ENCODE measurements at places on chromosomes 1 and 21. TPM values are rescaled to one million over a fixed set of nuclear protein-coding genes. Genes with fewer than 3 reads are reported as not detected.

DNA sequence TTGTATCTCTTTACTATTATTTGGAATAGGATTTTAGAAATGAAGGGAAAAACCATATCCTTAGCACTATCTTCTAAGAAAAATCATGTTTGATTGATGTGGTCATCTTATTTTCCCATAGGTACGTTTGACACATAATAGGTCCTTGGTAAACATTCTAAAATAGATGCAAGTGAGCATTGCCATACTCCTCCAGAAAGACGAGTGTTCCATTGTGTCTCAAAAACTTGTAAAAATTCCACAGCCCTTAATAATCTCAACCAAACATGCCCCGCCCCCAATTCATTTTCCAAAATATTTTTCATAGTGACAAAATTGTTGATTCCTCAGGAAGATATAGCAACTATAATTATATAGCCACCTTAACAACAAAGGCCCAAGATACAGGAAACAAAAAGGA is 113.4 kb downstream of the CD247 start:
- no peak overlapping the region for H3K27ac ChIP-seq
- H3K27me3 ChIP-seq, result no peaks in the 10 kb centered on the region
- no peaks in the 10 kb centered on the region for H3K4me1 ChIP-seq
- H3K4me3 ChIP-seq, result no peak overlapping the region
- DNase-seq, result no peak
- H3K36me3 ChIP-seq, result no peaks in the 10 kb centered on the region

DNA sequence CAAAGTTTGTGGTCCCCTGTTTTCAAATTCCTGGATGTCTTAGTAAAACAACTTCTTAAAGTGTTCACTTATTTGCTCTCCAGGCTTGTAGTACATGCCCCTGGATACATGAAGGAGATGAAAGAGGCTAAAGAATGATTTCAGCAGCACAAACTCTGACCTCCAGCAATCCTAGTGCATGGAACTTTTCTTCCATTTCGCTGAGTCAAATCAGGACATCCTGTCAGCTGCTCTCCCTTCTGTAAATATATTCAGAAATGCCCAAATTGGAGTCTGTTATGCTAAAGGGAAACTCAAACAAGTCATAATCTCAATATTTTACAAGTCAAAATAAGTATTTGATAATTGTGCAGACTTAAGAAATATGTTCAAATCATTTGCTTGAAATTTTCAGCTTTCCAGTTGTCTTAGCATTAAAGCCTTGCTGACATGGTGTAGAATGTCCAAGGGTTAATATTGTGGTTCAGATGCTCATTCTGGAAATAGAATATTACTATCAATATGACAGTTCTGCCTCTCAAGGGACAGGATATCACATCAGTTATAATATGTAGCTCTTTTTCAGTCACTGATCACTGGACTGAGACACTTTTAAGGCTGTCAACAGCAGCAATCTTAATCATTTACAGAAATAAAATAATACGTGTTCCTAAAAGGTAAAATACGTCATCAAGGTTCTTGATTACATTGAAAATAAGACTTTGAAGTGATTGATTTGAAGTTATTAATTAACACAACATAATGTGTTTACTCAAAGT is 1157.3 kb downstream of the PLA2G4A start:
- H3K4me1 ChIP-seq, result no peaks in the 10 kb centered on the region
- H3K27ac ChIP-seq, result no peak overlapping the region
- DNase-seq, result no peak

DNA sequence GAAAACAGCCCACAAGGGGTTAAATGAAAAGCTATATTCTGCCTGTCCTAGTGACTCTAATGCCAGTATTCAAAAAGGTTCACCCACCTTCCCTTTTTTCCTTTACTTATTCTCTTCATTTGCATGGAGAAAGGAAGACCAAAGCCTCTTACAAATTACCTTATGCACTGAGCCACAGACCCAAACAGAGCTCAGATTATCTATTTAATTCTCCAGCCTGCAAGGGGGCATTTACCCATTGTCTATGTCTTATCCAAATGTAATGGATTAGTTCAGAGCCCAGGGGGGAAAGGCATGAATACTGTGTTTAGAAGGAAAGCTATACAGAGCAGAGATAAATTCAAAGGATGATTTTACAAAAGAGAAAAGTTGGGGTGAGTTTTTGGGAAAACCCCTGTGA is 388.5 kb downstream of the OMA1 start:
- no peak for DNase-seq
- H3K4me3 ChIP-seq, result no peak overlapping the region
- H3K36me3 ChIP-seq, result no peaks in the 10 kb centered on the region
- H3K4me1 ChIP-seq, result no peaks in the 10 kb centered on the region
- H3K27me3 ChIP-seq, result no peaks in the 10 kb centered on the region

DNA sequence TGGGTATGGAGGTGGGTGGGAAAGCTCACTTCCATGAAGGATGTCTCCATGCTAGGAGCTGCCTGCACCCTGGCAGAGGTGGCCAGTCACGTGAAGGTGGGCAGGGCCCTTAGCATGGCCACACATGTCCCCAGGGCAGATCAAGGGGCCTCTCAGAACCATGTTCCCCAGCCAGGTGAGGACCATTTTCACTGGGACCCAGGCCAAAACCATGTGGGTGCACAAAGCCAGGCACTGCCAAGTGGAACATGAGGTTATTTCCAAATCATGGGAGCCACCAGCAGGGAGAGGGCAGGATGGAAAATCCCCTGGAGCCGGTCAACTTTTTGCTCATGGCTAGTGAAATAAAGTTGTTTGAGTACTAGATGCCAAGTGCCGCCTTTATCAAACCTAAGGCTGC is 9.7 kb downstream of the ZNF692 start:
- no peak overlapping the region for H3K27ac ChIP-seq
- peaks cover 12% of the 10 kb centered on the region for H3K36me3 ChIP-seq
- no peak overlapping the region for H3K4me3 ChIP-seq
- H3K4me1 ChIP-seq, result no peaks in the 10 kb centered on the region
- DNase-seq, result no peak
- H3K27me3 ChIP-seq, result no peaks in the 10 kb centered on the region

- H3K4me1 ChIP-seq, result no peaks in the 10 kb centered on the region
- DNase-seq, result peak; percentile 23
- H3K36me3 ChIP-seq, result no peaks in the 10 kb centered on the region
- no peak overlapping the region for H3K27ac ChIP-seq
- H3K27me3 ChIP-seq, result peaks cover 4% of the 10 kb centered on the region
Observed at GRCh38 chr1:164320790-164321731, 237.9 kb upstream of the PBX1 start.

LCE1D gene
- total RNA-seq, result not detected

DNA sequence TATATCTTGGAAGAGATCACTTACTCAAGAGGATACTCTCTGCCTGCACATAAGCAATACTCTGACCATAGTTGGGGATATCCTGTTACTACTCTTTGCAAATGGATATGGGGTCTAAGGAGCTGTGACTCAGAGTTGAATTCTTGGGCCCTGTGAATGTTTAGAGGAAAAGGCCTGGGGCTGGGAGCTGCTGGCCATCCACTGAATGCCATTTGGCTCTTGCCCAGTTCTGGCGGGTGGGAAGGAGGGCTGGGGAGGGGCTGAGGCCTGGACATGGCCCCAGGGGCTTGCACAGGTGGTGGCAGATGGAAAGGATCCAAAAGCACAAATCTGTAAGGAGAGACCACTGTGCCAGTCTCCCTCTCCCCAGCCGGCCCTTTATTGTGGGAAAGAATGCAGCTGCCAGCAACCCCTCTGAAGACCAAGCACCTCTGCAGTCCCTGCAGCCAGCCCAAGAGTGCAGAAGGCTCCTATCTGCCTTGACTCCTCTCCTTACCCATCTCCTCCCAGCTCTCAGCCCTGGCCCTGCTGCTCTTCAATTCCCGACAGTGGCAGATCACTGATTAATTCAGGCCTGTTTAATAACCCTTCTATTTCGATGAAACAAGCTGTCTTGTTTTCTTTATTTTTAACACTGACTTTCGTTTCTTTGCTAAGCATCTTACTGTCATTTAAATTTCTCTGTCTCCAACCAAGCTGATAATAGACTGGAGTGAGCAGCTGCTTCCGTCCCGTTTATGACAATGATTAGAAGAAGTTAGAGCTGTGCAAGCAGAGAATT is 12.1 kb downstream of the PLXNA2 start:
- no peaks in the 10 kb centered on the region for H3K27me3 ChIP-seq
- no peak overlapping the region for H3K4me3 ChIP-seq
- no peak for DNase-seq
- H3K4me1 ChIP-seq, result peaks cover 28% of the 10 kb centered on the region
- no peaks in the 10 kb centered on the region for H3K36me3 ChIP-seq
- no peak overlapping the region for H3K27ac ChIP-seq

PRMT6 gene
- total RNA-seq, result 19.1 TPM

F5 gene
- total RNA-seq, result 0.54 TPM

DNA sequence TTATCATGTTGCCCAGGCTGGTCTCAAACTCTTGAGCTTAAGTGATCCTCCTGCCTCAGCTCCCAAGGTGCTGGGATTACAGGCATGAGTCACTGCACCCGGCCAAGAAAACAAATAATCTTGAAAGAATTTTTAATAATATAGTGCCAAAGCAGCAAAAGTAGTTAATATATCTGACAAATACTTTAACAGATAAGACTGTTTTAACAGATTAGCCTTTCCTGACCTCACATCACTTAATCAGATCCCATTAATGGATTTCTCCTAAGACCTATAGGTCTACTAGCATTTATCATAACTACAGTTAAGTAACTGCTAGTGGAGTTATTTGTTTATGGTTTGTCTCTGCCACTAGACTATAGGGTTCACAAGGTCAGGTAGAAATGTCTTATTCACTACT is 61.1 kb upstream of the HP1BP3 start:
- H3K27me3 ChIP-seq, result no peaks in the 10 kb centered on the region
- H3K27ac ChIP-seq, result no peak overlapping the region
- peaks cover 6% of the 10 kb centered on the region for H3K36me3 ChIP-seq
- no peak overlapping the region for H3K4me3 ChIP-seq

- H3K4me1 ChIP-seq, result peaks cover 7% of the 10 kb centered on the region
- H3K4me3 ChIP-seq, result no peak overlapping the region
- no peaks in the 10 kb centered on the region for H3K27me3 ChIP-seq
- DNase-seq, result no peak
Observed at GRCh38 chr1:11927866-11928592, 1.8 kb upstream of the KIAA2013 start.

C1orf116 gene
- 12.0 TPM for total RNA-seq

DNA sequence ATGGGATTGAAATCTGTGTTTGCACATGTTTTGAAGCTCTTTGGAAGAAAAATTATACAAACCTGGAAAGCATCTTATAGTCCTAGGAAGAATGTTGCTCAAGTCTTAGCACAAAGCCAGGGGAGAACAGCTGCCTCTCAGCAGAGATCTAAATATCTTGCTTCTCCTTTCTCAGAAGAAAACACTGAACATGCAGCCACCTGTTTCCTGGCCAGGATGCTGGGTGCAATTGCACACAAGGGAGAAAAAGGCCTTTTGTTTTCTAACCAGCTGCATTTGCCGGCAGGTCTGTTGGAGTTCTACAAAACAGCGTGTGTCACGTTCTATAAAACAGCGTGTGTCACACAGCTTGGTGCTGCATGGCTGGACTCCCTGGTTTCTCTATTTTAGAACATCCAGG is 259.6 kb upstream of the PLD5 start:
- DNase-seq, result no peak
- H3K27ac ChIP-seq, result no peak overlapping the region
- no peaks in the 10 kb centered on the region for H3K4me1 ChIP-seq
- no peaks in the 10 kb centered on the region for H3K36me3 ChIP-seq

GRCh38 chr1:31181515-31182343 is 58.0 kb downstream of the NKAIN1 start:
- H3K36me3 ChIP-seq, result no peaks in the 10 kb centered on the region
- no peaks in the 10 kb centered on the region for H3K27me3 ChIP-seq
- no peak overlapping the region for H3K27ac ChIP-seq
- peak; percentile 66 for DNase-seq

FMO2 gene
- total RNA-seq, result 1.1 TPM

CHD5 gene
- total RNA-seq, result 0.69 TPM

- DNase-seq, result no peak
- no peaks in the 10 kb centered on the region for H3K27me3 ChIP-seq
- H3K4me3 ChIP-seq, result no peak overlapping the region
Observed at GRCh38 chr1:44242746-44243145, 29.5 kb downstream of the DMAP1 start.
